ENCODE measurements at places on chromosomes 3 and 15.

DNA sequence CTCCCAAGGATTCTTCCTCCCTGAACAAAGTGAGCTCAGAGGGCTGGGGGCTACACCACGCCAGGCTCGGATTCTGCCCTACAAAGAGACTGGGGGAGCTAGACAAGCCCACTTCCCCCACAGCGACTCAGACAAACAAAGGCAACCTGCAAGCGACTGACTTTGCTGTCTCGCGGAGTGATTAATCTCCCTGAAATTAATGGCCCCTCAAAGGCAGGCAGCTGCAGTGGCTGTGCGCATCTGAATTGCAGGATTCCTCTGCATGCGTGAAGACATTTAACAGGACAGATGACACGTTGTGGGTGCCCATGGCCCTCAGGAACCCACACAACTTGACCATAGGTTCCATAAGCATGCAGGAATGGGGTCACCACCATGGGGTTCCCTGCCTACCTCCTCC lies 18.4 kb downstream of the CTXND1 start:
- DNase-seq, result no peak

DNA sequence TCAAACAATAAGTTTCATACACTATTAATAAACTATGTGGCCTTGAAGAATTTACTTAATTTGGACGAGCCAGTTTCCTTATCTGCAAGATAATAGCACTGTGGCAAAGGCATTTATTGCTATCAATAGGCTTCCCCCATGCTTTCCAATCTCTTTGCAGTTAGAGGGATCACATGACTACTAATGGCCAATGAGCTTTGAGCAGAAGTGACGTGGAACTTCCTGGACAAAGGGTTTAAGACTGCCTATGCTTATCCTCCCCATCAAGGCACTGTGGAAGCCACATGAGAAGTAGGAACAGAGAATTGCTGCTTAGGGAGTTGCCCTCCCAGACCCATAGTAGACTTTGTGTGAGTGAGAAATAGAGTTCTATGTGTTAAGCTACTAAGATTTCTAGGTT lies 16.7 kb upstream of the ZMAT3 start:
- no peak for DNase-seq

DNA sequence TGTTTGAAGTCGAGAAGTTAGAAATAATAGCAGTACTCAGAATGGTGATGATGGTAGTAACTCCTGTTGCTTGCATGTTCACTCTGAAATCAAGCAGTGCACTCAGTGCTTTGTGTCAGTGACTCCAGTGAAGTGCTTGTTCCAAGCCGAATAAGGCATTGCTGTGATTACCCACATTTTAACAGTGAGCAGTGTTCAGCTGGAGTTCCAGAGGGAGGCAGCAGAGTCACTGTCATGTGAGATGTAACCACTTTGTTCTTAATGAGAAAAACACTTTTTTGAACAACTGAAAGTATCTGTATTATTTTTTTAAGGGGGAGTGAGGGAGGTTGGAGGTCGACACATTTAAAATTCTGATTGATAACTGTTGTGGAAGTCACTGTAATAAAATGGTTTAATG lies 3.7 kb downstream of the MDFIC2 start:
- DNase-seq, result no peak

DNA sequence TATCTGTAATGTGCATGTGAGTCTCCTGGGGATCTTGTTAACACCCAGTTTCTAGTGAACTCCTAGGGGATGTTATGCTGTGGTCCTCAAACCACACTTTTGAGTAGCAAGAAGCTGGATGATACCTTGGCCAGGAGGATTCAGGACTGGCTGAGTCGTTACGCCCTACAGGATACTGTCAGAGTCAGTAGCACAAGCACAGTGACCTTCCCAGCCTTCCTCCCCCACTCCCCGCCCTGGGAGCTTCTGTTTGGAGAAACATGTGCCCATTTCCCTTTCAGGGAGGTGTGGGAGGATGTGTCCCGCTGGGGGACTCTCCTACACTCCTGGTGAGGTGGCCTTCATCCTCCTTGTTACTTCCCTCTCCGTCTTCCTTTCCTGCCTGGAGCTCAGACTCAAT lies 76.4 kb upstream of the TRPM1 start:
- no peak for DNase-seq

GRCh38 chr15:31440754-31441311 lies 114.2 kb downstream of the KLF13 start:
- peak; percentile 41 for DNase-seq

GRCh38 chr3:149589332-149589731 lies 68.5 kb downstream of the WWTR1 start:
- DNase-seq, result peak; percentile 70

DNA sequence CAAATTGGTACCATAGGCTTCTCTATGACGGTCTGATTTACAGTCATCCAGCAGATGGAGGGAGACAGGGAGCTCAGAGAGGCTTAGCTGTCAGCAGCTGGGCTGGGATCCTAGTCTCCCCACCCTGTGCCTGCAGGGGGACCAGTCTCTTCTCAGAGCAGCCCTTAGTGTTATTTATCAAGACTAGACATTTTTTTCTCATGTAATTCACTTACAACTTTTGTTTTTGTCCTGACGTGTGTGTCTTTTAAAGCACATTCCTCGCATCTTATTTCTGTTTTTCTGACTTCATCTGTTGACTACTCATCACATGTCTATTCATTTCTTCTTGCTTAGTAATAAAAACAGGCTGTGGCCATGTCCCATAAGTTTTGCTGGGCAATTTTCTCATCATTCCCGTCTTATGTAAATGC lies 116.1 kb downstream of the KLF13 start:
- peak; percentile 97 for DNase-seq

GRCh38 chr3:169822540-169822939 lies 9.8 kb upstream of the LRRC34 start:
- no peak for DNase-seq

DNA sequence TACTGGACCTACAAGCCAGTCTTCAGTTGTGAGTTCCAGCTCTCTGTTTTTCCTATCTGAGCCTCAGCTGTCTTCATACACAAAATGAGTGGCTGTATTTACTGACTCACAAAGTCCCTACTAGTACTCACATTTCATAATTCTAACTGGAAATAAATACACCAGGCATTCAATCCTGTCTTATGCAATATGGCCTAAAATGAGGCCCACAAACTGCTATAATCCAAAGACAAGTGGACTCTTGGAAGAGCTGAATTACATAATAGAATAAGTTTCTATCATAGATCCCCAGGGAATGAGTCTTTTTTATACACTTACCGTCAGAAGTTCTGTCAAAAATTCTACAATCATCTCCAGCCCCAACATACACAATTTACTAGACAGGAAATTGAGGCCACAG lies 211.9 kb downstream of the LRRN1 start:
- no peak for DNase-seq

GRCh38 chr15:45185903-45186770 lies 1.6 kb downstream of the SHF start:
- DNase-seq, result peak; percentile 38

- no peak for DNase-seq
Measured at GRCh38 chr3:126948980-126949535, 33.9 kb upstream of the PLXNA1 start.

- DNase-seq, result peak; percentile 38
Measured at GRCh38 chr15:69059557-69059943, 45.1 kb downstream of the NOX5 start.

DNA sequence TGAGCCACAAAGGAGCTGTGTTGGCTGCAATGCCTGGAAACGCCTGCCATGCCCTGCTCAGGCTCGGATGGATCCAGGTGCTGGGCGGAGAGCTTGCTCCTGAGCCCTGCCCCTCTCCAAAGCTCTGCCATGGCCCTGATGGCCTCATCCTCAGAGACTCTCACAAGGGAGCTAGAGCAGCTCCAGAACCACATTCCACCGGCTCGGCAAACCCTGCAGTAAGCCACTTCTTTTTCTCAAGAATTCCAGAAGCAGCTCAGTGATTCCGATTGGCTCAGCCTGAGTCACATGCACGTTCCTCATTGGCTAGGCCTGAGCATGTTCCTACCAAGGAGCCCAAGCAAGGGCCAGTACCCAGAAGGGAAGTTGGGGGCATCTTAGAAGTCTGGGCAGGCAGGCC lies 24.8 kb downstream of the TPRA1 start:
- DNase-seq, result no peak

DNA sequence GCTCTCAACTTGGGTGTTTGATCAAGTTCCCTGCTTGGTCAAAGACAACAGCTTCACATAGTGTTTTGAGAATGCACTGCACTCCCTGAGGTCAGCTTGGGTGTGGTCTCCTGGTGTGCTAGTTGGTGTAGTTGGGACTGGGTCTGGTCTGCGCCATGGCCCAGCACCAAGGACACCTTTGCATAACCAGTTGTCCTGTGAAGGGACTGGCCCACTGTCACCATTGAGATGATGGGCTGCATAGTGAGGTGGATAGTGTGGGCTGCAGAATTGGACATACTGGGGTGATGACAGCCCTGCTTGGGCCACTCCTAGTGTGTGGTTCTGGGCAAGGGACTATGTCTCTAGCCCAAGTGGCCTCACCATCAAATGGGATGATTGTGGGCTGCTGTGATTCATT lies 9.5 kb downstream of the RPSA start:
- no peak for DNase-seq

DNA sequence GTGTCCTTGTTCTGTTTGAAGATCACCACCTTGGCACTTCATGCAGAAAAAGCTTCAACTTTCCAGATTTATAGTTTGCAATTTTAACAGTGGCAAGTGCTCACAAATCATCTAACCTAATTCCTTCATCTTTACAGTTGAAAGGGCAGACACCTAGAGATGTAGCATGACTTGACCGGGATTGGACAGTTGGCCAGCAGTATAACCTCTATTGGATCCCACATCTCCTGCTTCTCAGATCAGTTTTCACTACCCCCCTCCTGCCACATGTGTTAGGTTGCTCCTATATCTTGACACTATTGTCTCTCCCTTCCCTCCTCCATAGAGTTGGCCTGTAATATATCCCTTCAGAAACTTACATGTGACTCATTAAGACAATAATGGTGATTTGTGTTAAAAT lies 206.0 kb upstream of the SEMA6D start:
- no peak for DNase-seq

DNA sequence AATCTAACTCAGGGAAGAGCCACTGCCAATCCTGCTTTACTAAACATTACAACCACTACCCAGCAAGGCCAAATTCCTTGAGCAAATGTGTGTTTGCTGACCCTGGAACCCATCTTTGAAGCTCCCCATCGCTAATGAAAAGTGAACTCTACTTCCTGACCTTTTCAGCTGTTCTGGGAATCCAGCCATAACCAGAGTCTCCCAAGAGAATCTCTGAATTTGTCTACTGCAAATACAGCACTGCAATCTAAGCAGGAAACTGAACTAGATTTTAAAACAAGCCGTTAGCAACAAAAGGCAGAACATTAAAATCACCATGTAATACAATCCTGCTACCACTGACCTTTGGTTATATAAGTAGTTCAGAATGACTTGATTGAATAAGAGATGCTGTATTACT lies 309.2 kb downstream of the MAGI1 start:
- DNase-seq, result peak; percentile 87

GRCh38 chr3:141830508-141830907 lies 45.9 kb upstream of the ATP1B3 start:
- DNase-seq, result no peak

GRCh38 chr3:82030916-82031315 lies 269.5 kb upstream of the GBE1 start:
- no peak for DNase-seq

- no peak for DNase-seq
Measured at GRCh38 chr15:86756688-86757087, 677.0 kb downstream of the AGBL1 start.

DNA sequence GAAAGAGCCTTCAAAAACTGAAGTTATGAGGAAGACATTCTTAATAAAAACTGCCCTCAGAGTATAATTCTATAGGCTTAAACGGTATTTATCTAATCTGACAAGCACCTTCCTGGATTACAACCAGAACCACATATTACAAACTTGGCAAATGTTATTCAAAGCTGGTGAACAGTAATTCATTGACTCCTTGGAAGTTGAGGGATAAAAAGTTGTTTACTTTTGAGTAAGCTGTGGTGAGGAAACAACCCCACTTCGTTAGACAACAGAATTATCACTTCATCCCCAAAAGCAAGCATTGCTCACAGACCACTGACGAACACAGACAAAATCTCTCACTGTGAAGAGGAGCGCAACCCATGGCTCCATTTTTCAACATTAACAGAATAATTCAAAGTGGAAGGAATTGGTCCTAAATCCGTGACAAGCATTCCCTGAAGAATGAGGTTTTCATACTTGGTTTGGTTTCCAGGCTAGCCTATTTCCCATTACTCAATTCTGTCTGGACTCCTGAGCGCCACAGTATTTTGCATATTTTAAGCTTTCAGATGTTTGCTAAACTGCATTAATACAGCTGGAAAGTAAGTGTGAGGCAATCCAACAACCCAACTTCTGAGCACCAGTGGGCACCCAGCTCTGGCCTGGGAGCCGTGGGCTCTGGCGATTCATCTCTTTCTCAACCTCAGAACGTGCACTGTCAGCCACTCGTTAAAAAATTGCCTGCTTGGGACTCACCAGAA lies 32.7 kb downstream of the LRIG1 start:
- DNase-seq, result peak; percentile 89

- DNase-seq, result no peak
Measured at GRCh38 chr3:152976239-152976638, 141.3 kb downstream of the P2RY1 start.

GRCh38 chr15:80142646-80143045 lies 10.2 kb upstream of the FAH start:
- no peak for DNase-seq

GRCh38 chr3:136840252-136840651 lies 21.3 kb downstream of the SLC35G2 start:
- no peak for DNase-seq

- no peak for DNase-seq
Measured at GRCh38 chr15:71192816-71193215, 77.5 kb downstream of the THSD4 start.

GRCh38 chr15:44726568-44727484 lies 9.5 kb upstream of the TRIM69 start:
- peak; percentile 93 for DNase-seq

DNA sequence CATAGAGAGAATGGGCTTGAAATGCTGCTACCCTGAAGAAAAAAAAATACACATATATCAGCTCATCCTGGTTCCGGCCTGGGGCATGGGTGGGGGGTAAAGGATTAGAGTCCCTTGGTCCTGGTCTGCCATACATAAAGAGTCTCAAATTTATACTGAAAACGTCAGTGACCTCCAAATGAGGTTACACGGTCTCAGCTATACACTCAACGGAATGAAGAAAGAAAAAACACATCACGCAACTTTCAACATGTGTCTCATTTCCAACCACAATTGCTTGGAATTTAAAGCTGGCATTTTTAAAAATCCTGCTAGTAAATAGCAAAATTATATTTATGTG lies 612.8 kb downstream of the MCTP2 start:
- peak; percentile 3 for DNase-seq

Data from AG10803 (cell line).